Stimulated activated CD8-positive, alpha-beta memory T cell treated with anti-CD3 and anti-CD28 coated beads, Interleukin-2, amount 100 ng/mL, for 1 hour (primary cell): ENCODE measurements at places on chromosomes 2 and 18.

- DNase-seq: no peak
These were observed 112.6 kb upstream of the YPEL5 start for GRCh38 chr2:30034052-30034775.

DNA sequence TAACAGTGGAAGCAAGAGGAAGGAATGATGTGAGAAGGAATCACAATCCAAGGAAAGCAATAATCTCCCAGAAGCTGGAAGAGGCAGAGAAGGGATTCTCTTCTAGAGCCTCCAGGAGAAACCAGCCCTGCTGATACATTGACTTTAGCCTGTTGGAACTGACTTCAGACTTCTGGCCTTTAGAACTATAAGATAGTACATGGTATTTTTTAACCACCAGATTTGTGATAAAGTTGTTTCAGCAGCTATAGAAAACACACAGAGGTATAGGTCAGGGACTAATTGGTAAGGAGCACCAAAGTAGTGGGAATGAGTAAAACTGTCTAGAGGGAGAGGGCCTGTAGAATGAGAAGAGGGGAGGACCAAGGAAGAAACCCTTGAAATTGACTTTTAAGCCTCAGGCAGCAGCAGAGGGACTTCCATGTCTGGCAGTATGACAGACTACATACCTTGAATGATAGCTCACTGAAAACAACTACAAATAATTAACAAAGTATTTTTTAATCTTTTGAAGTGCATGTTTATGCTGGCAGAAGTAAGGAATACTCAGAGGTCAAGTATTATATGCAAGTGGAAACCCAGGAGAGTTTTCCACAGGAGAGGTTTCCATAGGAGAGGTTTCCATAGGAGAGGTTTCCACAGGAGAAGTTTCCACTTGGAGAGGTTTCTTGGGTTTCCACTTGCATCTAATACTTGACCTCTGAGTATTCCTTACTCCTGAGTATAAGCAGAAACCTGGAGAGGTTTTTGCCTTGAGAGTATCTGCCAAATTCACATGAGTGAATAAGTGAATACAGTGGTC, 33.8 kb upstream of the TMEM17 start:
- DNase-seq: no peak

DNA sequence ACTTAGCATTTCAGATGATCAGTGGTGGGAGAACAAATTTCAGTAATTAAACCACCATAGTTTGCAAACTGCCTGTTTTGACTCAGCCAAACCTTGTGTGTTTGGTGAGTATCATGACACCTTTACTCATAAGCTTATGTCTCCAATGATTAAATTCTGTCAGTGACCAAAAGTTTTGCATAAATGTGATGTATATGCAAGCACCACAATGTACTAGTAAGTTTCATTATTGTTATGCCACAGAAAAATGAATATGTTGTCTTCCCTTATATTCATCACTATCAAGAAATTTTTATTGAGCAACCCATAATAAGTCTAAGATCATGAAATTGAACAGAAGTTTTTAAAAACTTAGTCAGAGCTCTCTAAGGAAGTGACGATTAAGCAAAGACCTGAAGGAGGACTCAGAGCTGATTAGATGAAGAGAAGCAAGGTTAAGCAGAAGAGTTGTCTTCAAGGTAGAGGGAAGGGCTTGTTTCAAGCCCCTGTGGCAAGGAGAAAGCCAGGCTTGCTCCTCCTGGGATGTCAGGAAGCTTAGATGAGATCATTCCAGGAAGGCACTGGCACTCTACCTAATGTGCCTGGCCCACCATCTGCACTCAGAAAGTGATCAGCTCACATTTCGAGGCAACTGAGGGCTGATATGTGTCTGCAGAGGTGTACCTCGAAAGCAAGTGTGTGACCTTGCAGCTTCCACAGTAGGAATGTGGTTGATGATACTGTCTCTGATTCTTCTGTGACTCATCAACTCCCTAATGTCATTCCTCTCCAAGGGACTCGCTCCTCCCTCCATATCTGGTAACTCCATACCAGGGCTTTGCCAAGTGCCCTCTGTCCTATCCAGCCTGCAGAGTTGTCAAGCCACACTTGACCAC, 54.7 kb downstream of the KCTD18 start:
- DNase-seq: no peak

GRCh38 chr2:145572238-145572637, 1052.3 kb upstream of the ZEB2 start:
- no peak for DNase-seq

DNA sequence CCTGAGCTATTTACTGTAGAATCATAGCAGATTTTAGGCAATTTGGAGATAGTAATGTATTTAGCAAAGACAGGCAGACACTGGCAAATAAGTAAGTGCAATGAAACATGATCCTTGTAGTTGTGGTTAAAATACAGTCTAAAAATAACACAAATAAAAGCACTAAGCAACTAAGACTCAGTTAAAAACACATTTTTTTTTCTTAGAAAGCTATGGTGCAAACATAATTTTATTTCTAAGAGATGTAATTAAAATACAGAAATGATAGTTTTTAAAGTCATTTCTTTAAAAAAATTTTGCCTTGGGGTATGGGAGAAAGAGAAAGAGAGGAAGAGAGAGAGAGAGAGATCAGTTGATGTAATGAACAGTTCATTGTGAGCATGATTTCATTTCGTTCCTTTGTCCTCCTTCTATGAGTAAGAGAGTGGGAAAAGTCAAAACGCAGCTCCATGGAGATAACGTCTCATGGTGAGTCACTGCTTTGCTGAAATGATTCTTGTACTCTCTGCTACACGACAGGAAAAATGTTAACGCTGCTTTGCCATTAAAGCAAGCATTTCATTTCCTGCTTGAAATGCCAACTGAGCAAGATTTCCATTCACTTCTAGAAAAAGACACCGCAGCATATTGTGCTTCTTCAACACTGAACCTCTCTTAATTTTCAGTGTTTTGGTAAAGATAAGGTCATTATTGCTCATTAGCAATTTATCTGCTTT, 61.3 kb upstream of the PGAP1 start:
- DNase-seq: no peak

- DNase-seq: no peak
These were observed 1187.2 kb upstream of the CRIM1 start for GRCh38 chr2:35168351-35168750.

DNA sequence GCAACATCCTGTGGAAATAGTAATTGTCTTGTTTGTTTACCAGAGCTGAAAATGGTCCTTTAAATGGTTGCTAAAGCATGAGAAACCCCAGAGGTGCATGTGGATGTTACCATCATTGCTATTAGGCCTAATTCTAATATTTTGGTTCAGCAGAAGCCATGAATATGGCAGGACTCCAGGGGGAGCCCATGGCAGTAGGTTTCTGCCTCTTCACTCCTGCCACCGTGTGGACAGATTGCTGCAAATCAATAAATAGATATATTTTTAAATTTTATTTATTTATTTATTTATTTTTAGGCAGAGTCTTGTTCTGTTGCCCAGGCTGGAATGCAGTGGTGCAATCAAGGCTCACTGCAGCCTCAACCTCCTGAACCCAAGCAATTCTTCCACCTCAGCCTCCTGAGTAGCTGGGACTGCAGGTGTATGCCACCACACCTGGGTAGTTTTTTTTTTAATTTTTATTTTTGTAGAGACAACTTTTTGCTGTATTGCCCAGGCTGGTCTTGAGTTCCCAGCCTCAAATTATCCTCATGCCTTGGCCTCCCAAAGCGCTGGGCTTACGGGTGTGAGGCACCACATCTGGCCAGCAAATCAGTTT, 54.9 kb upstream of the CAPN13 start:
- DNase-seq: no peak

DNA sequence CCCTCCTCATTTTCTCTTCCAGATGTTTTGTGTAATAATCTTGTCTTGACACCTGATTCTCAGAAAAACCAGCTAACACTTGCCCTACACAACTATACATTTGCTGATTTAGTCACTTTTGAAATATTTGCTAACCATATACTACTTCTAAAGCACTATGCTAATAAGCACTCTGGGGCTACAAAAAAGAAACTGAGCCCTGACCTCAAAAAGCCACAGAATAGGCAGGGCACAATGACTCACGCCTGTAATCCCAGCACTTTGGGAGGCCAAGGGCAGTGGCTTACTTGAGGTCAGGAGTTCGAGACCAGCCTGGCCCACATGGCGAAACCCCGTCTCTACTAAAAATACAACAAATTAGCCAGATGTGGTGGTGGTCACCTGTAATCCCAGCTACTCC, 266.0 kb downstream of the RAD51AP2 start:
- no peak for DNase-seq

DNA sequence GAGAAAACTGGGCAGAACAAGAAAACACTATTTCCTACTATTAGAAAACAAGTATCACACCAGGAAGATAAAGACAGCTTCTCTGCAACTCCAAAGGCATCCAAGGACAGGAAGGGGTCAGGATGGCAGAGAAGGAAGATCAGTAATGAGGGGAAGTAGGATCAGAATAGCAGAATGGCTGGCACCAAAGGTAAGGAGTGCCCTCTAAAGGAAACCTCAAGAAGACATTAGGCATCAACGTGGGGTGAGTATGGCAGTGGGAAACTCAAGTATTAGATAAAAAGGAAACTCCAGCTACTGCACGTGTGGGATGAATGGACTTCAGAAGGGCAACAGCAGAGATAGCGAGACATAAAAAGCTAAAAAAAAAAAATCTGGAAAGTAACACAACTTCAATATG, 25.9 kb downstream of the HDLBP start:
- no peak for DNase-seq

GRCh38 chr18:286515-287310, 18.9 kb upstream of the THOC1 start:
- DNase-seq: no peak
